Neural progenitor cell (in vitro differentiated cells): ENCODE measurements at places on chromosomes 11 and 22.

DNA sequence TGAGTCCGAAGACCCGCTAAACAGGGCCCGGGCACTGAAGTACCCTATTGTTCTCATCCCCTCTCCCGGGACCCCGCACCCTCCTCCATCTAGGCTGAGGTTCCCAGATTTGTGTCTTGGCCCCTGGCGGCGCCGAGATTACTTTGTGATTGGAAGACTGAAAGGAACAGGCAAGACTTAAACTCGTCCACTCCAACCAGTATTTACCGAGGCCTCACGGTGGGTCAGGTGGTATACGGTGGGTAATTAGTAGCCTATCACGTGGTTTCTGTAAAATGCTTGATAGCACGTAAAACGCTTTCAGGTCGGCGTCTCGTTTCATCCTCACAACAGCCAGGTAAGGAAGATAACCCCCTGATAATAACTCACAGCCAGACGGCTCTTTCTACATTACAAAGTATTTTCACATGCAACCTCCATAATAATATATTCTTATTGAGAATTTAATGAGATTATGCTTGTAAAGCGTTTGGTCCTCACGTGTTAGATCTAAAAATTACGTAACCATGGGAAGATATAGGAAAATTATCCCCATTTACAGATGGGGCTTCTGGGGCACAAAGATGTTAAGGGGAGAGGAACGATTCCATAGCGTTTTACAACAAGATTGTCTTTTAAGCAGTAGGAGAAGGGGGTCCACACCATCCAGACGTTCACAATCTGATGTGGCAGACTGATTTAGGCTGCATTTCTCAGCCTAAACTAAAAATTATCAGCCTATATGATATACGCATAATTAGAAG, 642 bp upstream of the PIK3C2A start:
- DNase-seq: peak; percentile 86

DNA sequence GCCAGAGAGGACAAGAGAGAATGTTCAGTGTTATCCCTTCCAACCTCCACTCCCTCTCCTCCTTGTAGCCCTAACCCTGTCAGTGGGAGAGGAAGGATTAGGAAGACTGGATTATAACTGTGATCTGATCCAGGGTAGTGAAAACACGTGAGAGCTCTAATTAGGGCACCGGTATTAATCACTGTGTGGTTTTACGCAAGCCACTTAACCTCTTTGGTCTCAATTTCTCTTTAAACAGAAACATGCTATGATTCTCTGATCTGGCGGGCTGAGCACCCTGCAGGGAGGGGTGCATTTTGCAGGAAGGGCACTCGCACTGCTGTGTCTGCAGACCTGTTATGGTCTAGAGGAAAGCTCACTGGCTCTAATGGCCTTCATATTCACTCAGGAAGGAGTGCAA, 11.5 kb downstream of the RPL27A start:
- no peak for DNase-seq

GRCh38 chr11:23123753-23124152, 263.5 kb upstream of the CCDC179 start:
- no peak for DNase-seq

- DNase-seq: no peak
Observed at GRCh38 chr11:19253817-19254216, 13.1 kb upstream of the E2F8 start.

GRCh38 chr11:102611291-102611690, 13.8 kb downstream of the MMP20 start:
- no peak for DNase-seq

DNA sequence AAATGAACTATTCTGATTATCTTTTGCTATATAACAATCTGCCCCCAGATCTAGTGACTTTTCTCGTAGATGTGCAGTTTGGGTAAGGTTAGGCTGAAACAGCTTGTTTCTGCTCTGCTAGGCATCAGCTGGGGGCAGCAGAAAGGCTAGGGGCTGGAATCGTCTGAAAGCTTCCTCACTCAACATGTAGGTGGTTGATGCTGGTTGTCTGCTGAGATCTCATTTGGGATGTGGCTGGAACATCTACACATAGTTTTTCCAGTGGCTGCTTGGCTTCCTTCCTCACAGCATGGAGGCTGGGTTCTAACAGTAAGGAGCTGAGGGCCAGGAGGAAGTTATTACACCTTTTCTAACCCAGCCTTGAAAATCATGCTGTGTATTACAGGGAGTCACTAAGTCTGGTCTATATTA, 30.2 kb downstream of the USP47 start:
- DNase-seq: no peak

- DNase-seq: no peak
Observed at GRCh38 chr11:44854741-44855492, 95.8 kb downstream of the TP53I11 start.

GRCh38 chr11:48019217-48019584, 38.8 kb downstream of the PTPRJ start:
- peak; percentile 70 for DNase-seq

DNA sequence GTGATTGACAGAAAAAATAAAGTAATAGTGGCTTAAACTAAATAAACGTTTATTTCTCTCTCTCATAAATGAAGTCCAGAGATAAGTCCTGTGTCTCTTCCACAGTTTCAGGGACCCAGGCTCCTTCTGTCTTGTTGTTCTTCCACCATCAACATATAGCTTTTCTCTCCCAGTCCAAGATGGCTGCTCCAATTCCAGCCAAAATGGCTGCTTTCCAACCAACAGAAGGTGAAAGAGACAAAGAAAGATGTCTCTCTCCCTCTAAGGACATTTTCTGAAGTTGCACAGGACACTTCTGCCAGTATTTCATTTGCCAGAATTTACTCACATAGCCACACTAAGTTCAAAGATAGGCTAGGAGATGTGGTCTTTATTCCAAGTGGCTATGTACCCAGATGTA, 9.4 kb upstream of the PLEKHB1 start:
- no peak for DNase-seq

DNA sequence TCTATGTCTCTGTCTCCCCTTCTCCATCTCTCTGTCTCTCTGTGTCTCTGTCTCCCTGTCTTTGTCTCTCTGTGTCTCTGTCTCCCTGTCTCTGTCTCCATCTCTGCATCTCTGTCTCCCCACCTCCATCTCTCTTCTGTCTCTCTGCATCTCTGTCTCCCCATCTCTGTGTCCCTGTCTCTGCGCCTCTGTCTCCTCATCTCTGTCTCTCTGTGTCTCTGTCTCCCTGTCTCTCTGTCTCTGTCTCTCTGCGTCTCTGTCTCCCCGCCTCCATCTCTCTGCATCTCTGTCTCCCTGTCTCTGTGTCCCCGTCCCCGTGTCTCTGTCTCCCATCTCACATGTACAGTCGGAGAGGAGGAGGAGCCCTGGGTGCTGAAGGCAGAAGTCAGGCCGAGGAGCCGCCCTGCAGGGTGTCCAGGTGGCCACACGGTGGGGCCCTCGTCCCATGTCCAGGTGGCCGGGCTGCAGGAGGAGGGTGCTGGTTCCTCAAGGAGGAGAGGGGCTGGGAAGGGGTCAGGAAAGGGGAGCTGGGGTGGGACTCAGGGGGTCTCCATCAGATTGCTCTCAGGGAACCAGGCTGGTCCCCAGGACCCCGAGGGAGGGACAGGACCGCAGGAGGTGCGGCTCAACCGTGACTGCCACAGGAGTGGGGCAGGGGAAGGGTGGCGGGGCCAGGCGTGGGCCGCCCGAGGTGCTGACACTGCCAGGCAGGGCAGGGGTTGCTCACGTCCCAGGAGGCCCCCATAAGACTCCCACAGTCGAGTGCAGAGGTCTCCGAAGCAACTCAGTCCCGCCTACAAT, 25.6 kb upstream of the TH start:
- peak; percentile 93 for DNase-seq
